ENCODE measurements at places on chromosomes 3 and 15.
A peak's percentile ranks its signal among the peaks of the same experiment; 100 is the strongest.

DNA sequence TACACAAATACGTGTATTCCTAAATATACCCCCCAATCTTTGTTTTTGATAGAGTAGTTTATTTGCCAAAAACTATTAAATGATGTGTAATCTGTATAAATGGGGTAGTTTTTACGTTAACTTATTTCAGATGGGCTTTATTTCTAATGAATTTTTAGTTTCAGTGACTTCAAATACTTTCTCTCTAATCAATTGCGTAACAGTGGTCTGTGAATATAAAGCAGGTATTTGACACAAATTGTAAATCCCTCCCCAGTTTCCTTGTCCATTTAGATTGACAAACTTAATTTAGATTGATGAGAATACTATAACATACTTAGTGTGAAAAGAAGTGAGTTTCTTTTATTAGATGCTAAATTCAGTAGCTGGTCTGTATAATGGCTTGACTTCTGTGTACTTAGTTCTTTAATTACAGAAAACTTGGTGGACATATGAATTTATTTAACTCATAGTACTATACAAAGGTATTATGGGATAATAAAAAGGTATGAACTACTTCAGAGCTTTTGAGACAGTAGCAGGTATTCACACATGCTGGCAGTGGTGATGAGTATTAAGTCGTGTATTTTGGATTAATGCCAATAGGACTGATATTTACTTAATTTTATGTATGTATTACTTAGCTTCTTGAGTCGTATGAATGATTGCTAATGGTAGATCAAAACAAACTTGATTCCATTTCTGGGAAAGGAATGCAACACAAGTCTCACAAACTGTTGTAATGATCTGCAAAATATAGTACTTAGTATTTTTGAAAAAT is 81.6 kb downstream of the STT3B start:
- no peak for DNase-seq

- no peak for DNase-seq
Measured at GRCh38 chr3:81891055-81891895, 129.8 kb upstream of the GBE1 start.

DNA sequence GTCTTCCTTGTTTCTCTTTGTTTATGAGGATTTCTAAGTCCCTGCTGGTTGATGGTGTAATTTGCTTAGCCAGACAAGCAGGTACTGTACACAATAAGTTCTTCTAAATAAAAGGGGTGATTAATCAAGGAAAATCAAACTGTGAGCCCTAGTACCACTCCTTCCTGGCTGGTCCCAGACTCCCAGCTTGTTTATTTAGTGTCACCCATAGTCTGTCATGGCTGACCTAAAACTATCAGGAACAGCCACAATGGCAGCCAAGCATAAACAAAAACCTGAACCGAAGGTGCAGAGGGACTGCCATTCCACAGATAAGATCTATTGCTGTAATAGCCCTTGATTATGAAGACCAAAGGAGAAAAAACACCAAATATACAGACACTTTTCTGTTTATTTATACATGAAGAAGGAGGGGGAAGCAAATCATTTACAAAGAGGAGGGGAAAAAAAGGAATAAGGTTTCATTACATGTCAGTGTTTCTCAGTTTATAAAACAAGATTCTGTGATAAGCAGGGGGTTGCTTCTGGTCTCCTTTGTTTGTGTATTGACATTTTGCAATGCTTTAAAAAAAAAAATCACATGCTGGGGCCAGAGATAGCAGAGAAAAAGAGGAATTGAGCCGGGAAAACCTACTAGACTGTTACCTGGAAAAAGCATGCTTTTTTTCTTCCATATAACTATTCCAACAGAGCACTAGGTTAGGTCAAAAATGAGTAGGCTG is 182.4 kb upstream of the DPH6 start:
- DNase-seq, result no peak

GRCh38 chr3:133474251-133474801 is 74.5 kb downstream of the BFSP2 start:
- DNase-seq, result peak; percentile 56

DNA sequence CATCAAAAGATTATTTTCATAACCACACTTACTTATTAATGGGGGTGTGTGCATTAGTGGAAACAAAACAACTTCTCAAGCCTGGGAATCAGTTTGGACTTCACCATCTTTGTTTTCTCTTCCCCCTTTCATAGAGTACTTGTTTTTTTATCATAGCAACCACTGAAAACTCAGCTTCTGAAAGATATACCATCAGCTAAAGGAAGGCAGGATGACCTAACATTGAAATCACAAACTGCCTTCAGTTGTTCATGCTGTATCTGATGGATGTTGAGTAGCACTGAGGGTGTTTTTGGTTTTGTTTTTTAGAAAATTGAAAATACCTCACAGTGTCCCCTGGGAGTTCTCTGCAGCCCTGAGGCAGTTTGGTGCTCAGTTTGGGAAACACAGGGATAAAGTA is 46.5 kb downstream of the NEK10 start:
- no peak for DNase-seq

- DNase-seq, result no peak
Measured at GRCh38 chr15:100158356-100158755, 183.4 kb downstream of the ADAMTS17 start.

- peak; percentile 57 for DNase-seq
Measured at GRCh38 chr3:194395778-194396538, 3.1 kb downstream of the GP5 start.

GRCh38 chr3:102133376-102133775 is 284.1 kb downstream of the NFKBIZ start:
- no peak for DNase-seq

- DNase-seq, result peak; percentile 49
Measured at GRCh38 chr15:43903864-43904290, 77.1 kb downstream of the WDR76 start.

DNA sequence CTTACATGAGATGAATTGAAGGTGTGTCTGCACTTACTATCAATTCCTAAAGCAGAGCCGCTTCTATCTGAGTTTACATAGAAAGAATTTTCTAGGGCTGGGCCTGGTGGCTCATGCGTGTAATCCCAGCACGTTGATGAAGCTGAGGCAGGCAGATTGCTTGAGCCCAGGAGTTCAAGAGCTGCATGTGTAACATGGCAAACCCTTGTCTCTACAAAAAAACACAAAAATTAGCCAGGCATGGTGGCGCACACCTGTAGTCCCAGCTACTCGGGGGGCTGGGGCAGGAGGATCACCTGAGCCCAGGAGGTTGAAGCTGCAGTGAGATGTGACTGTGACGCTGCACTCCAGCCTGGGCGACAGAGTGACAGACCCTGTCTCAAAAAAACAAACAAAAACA is 18.1 kb upstream of the ATP13A3 start:
- DNase-seq, result no peak

DNA sequence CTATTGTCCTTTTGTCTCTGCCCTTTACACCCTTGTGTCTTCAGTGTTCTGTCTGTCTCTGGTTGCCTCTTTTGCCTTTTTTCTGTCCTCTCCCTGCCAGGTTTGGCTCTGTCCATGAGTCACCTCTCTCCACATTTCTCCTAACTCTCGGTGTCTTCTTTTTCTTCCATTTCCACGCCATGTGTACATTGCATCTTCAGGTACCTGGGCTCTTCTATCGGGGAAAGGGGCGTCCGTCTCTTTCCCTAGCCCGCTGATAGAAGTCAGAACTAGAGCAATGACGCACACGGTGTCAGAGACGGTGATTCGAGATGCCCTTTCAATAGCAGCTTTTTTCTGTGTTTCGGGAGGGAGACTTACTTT is 641 bp downstream of the OPA1 start:
- peak; percentile 11 for DNase-seq

DNA sequence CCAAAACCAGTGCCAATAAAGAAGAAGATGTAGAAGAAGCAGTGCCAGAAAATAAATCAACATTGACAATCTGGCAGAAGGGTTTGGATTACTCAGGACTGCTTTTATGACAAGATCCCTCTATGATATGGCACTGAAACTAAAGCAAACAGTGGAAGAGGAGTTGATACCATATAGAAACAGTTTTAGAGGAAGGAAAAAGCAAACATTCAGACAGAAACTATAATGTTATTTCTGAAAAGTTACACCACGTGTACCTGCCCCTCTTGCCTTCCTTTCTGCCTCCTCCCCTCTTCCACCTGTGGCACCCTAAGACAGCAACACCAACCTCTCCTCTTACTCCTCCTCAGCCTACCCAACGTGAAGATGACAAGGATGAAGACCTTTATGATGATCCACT is 63.0 kb downstream of the SFMBT1 start:
- DNase-seq, result no peak

DNA sequence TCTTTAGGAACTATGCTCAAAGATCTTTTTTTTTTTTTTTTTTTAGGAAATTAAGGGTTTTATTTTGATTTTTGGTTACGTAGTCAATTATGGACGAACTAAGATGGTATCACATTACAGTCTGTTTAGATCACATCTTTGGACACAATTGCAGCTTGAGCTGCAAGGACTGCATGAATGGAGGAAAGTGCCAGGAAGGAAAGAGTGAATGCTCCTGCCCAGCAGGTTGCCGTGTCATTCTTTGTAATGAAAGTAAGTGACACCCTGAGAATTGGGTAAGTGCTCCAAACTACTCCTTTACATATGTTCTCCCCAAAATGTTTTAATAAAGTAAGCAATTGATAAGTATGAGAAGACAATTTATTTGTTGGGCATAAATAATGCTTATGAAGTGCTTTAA is 716.5 kb upstream of the GOLIM4 start:
- DNase-seq, result no peak

DNA sequence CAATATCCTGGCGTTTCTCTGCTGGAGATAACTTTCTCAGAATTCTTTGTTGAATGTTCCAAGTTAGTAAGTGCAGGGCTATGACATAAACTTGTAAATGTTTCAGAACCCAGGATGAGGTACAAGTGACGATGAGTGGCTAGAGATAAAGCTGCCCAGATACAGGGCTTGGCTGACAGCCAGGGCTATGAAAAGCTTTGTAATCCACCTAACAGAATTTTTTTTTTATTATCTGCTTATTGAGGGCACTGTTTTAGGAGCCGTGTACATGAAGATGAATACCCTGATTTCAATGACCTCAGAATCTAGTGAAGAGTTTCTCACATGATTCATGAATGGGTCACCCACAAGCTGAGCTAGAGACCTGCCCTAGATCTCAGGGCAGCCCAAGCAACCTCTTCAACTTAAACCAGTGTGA is 431.4 kb downstream of the DIPK2A start:
- no peak for DNase-seq

DNA sequence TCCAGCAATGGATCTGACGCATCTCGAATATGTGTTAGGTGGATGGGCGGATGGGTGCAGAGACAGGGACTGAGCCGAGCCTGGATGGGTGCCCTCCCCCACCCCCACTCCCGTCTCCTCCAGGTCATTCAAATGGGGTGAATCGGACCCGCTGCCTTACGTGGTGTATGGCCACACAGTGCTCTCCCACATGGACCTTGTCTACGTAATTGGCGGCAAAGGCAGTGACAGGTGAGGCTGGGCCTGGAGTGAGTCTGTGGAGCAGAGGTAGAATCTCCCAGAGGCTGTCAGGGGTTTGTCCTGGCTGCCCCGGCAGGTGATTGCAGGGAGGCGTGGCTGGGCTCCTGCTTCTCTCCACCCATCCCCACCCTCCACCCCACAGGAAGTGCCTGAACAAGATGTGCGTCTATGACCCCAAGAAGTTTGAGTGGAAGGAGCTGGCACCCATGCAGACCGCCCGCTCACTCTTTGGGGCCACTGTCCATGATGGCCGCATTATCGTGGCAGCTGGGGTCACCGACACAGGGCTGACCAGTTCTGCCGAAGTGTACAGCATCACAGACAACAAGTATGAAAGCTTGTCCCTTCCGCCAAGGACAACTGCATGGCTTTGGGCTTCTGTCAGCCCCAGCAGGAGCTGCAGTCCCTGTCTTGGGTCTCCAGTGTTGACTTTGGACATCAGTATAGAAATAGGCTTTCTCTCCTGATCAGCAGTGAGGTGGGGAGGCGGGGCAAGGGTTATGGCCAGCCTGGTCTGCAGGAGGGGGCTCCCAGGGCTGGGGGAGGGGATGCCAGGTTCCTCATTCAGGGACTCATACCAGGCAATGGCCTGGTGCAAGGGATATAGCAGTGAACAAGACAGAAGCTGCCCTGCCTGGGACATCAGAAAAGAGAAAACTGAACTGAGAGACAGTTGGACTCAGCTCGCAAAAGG is 3.4 kb downstream of the KLHL40 start:
- DNase-seq, result no peak

- peak; percentile 65 for DNase-seq
Measured at GRCh38 chr3:101824702-101825101, 24.6 kb upstream of the NFKBIZ start.

GRCh38 chr3:107794664-107795443 is 272.1 kb downstream of the BBX start:
- peak; percentile 48 for DNase-seq

- peak; percentile 6 for DNase-seq
Measured at GRCh38 chr15:33243393-33243792, 48.9 kb upstream of the FMN1 start.

- no peak for DNase-seq
Measured at GRCh38 chr3:114860531-114860930, 286.6 kb downstream of the ZBTB20 start.

GRCh38 chr3:70703305-70704102 is 391.1 kb upstream of the MDFIC2 start:
- DNase-seq, result no peak

GRCh38 chr3:38117748-38118420 is 19.0 kb downstream of the ACAA1 start:
- DNase-seq, result peak; percentile 59

DNA sequence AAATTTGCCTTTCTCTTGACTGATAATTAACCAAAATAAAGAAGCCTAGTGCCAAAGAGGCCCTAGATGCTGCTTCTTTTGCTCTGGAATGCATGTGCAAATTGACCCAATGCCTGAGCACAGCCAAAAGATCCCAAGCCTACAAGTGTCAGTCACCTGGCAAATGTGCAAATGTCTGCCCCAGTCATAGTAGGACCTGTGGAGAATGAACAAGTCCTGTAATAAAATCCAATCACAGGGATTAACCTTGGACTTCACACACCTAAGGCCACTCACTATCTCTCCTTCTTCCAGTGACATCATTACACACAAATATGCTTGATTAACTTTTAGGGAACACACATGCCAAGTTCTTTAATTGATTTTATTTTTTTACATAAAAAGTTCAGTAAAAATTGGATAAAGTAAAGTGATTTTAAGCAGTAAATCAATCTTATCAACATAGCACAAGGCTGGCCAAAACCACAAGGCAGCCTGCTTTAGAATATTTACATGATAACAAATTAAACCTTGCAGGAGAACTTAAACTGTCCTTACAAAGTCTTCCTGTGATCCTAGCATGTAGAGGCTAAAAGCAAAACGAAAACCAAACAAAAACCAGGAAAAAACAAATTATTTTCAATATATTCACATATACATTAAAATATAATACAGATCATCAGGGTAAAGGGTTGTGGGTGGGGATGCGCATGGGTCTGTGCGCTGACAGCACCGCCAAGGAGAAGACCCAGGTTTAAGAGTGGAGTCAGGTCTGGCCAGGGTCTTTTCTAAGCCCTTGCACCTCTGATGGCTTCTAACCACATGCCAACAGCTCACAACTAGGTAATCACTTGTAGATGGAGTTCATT is 36.8 kb downstream of the NBEAL2 start:
- DNase-seq, result no peak

DNA sequence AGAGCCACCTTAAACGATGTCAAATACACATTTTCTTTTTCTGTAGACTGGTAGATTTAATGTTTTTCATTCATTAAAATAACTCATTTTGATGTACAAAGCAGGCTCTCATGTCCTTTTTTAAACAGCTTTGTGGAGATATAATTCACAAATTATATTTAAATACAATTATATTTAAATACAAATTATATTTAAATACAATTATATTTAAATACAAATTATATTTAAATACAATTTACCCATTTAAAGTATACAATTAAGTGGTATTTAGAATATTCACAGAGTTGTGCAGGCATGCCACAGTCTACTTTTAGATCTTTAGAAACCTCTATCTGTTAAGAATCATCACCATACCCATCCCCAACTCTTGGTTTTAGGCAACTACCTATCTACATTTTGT is 36.4 kb upstream of the GASK1A start:
- no peak for DNase-seq

All from AG10803 (cell line).